Mesothelial cell of epicardium (in vitro differentiated cells): ENCODE measurements at places on chromosomes 3 and 15.

GRCh38 chr3:123337948-123338619, 110.8 kb downstream of the ADCY5 start:
- DNase-seq = no peak

DNA sequence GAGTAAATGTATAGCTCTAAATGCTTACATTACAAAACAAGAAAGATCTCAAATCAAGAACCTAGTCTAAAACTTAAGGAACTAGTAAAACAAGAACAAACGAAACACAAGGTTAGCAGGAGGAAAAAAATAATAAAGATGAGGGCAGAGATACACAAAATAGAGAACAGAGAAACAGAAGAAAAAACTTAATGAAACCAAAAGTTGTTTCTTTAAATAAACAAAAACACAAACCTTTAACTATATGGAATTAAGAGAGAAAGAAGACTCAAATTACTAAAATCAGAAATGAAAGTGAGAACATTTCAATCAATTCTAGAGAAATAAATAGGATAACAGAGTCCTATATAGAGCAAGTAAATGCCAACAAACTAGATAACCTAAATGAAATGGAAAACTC, 59.6 kb downstream of the DLG1 start:
- no peak for DNase-seq

- DNase-seq = no peak
Measured at GRCh38 chr15:55549305-55549704, 38.8 kb downstream of the PYGO1 start.

GRCh38 chr3:139302084-139302800, 41.6 kb upstream of the MRPS22 start:
- DNase-seq = no peak

DNA sequence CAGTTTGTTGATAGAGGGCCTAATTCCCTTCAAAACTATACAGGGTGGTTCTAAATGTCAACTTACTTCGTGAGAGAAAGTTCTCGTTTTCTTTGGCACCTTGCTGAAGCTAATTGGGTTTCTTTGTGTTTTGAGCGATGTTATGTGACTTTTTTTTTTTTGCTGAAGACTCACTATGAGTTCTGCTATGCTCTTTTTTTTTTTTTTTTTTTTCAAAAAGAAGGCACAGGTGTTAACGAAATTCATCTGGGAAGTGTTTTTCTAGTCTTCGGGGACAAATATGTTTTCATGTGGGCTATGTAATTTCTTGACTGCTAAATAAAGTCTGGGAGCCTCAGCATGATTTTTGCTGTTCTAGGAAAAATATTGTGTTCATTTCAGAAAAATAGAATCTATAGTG, 81.5 kb downstream of the PEX5L start:
- DNase-seq = no peak

- DNase-seq = no peak
Measured at GRCh38 chr15:88509321-88509720, 37.2 kb downstream of the DET1 start.

DNA sequence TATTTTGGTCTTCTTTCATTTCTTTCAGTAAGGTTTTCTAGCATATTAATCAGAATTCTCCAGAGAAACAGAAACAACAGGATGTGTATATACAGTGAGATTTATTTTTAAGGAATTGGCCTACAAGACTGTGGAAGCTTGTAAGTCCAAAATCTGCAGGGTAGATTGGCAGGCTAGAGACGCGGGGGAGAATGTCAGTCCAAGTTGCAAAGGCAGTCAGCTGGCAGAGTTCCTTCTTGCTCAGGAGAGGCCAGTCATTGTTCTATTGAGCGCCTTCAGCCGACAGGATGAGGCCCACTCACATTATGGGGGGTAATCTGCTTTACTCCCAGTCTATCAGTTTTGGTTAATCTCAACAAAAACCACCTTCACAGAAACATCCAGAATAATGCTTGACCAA, 133.4 kb upstream of the UBE3A start:
- DNase-seq = no peak

DNA sequence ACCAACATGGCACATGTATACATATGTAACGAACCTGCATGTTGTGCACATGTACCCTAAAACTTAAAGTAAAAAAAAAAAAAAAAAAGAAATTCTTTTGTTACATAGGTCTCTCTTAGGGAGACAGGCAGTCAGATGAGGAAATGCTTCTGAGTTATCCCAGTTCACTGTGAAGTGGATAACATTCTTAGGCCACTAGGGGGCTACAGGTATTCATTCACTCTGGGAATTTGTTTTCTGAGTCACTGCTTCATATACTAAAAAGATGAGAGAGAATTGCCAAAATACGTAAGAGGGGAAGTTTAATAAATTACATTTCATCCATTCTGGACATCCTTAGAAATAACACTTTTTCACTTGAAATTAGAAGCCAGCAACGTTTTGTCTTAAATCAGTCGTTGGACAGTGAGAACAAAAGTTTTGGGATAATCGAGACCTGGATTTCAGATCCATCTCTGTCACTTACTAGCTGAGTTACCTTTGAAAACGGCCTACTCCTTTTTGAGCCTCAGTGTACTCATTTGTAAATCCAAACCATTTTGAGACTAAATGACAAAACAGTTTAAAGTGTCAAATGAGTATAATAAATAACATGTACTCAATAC, 738.4 kb upstream of the ALCAM start:
- DNase-seq = no peak

GRCh38 chr15:80604583-80605575, 90.2 kb upstream of the ABHD17C start:
- DNase-seq = no peak

DNA sequence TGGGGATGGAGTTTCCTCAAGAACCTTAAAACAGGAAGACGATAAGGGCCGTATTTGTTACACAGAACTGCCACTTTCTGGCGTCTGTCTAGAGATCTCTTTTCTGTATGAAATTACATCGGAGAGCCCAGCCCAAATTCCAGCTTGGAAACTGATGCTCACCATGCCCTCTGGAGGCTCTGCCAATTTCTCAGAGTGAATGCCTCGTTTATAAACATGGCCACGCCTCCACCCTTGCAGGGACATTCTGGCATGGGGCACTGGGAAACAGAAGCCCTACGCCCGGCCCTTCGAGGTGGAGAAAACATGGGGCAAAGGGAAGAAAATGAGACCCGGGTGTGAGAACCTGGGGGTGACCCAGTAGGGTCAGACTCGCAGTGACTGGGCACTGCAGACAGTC, 53.4 kb upstream of the SEC13 start:
- no peak for DNase-seq

DNA sequence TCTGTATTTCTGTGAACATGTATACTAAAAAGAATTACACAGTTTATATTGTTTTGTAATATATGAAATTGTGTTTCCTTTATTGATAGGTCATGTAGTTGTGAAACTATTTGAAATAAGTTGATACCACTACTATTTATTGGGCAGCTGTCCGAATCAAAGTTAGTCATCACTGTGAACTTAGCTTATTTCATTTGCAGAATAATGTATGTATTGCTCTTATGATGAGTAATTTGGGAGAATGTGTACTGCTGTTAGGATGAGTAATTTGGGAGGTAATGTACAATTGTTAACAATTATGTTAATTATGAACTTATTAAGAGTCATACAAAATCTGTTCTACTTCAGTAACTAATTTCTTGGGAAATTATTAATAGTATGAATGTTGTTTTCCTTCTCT, 22.2 kb downstream of the FXR1 start:
- DNase-seq = no peak

- DNase-seq = no peak
Measured at GRCh38 chr3:114308830-114309229, 15.0 kb downstream of the TIGIT start.

DNA sequence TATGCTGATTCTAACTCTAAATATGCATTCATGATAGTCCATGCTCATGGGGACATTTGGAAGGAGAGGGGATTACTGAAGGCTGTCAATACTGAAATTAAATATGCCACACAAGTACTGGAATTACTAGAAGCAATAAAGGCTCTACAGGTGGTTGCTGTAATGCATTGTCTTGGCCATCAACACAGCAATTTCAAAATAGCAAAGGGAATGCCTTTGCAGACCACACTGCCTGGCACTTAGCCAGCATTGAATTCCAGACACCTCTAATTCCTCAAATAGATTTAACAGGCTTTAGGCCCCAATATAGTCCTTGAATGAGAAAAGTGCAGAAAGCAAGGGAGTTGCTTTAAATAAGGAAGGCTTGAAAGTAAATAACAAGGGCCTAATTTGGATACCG, 115.8 kb upstream of the PLCL2 start:
- DNase-seq = no peak

DNA sequence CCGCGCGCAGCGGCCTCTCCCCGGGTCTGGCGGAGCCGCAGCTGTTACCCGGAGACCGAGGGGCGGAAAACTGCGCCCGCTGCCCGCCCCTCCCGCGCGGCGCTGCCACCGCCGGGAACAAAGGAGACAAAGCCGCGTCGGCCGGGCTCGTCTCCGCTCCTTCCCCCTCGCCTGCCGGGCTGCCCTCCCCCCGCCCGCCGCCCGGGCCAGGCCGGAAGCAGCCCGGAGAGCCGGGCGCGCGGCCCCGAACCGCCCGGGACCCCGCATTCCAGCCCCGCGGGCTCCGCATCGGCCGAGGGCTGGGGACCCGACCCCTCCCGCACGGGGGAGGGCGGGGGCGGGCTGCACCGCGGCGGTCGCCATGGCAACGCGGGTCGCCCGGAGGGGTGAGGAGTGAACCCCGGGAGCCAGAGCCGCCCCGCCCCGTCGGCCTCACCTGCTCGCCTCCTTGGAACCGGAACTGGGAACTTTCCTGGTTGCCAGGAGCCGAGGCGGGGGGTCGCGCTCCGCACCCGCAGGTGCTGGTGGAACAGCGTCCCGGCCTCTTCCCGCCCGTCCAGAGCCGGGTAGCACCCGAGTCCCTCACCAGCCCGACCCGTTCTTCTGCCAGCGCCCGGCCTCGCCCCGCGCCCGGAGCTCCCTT, 448 bp downstream of the PLXNB1 start:
- DNase-seq = peak; percentile 82

DNA sequence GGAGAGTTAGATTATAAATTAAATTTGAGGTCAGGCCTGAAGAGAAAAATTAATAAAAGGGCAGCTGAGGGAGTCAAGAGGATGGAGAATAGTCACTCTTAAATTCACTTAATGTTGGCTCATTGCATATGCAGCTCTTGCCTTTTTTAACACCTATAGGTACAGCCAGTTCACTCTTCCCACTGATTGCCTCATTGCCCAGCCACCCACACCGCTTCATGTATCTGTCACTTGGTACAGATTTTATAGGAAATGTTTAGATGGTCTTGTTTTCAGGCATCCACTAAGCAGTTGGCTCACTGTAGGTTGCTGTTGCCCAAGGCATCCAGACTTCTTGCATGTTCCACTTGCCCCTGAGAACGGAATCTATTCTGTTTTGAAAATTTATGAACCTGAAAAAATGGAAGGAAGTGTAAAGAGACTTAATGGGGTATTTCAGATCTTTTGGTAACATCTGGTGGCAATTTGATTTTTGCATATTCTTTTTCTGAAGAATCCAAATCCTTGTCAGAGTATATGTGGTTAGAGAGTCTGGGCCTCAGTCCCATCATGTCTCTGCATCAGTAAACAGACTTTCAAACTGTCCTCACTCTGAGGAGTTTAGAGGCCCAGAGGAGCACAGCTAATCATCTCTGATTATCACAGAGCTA, 151.9 kb downstream of the RBPMS2 start:
- DNase-seq = no peak

- no peak for DNase-seq
Measured at GRCh38 chr3:193948459-193948858, 187.5 kb upstream of the HES1 start.

DNA sequence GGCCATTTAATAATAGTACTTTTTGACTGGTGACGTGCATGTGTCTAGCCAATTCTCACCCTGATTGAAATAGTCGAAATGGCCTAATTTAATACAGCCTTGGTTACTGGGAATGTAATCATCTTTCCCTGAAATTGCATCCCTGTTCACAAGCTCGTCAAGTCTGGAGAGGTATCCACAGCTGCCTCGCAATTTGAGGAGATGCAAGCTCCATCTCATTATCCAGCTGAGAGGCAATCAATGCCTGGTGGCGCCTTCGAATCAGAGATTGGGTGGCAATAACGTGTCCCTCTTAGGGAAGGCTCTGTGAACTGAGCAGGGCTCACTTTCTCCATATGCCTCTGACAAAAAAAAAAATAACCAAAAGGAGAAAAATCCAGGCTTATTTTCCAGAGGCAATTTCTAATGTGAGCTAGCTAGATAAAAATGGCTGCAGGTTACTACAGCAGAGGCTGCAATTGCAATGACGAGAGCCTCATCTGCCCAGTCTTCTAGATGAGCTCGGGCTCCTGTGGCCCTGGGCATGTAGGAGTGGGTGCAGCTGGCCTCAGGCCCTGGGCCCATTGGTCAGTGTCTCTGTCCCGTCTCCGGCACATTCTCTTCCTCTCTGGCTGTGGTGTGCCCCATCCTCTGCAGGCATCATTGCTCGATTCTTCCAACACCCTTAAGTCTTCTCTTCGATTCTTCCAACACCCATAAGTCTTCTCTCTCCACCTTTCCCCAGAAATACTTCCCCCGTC, 487.5 kb downstream of the GABRG3 start:
- no peak for DNase-seq

DNA sequence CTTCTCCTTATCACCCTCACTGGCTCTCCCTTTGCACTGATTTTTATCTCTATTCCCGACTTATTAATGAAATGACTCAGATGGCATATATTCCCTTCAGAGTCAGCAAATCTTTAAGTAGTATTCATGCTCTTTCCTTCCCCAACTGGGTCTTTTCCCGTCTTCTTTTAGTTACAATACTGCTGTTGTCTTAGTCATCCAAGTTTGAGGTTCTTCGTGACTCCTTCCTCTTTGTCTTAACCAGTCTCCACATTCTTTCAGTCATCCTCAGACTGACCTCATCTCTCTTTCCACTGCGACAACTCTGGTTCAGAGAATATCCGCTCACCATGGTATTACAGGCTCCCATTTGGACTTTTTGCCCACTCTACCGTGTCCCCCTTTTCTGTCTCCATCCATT, 12.4 kb downstream of the WDR5B start:
- no peak for DNase-seq

- DNase-seq = no peak
Measured at GRCh38 chr3:7400360-7400759, 539.4 kb downstream of the GRM7 start.

DNA sequence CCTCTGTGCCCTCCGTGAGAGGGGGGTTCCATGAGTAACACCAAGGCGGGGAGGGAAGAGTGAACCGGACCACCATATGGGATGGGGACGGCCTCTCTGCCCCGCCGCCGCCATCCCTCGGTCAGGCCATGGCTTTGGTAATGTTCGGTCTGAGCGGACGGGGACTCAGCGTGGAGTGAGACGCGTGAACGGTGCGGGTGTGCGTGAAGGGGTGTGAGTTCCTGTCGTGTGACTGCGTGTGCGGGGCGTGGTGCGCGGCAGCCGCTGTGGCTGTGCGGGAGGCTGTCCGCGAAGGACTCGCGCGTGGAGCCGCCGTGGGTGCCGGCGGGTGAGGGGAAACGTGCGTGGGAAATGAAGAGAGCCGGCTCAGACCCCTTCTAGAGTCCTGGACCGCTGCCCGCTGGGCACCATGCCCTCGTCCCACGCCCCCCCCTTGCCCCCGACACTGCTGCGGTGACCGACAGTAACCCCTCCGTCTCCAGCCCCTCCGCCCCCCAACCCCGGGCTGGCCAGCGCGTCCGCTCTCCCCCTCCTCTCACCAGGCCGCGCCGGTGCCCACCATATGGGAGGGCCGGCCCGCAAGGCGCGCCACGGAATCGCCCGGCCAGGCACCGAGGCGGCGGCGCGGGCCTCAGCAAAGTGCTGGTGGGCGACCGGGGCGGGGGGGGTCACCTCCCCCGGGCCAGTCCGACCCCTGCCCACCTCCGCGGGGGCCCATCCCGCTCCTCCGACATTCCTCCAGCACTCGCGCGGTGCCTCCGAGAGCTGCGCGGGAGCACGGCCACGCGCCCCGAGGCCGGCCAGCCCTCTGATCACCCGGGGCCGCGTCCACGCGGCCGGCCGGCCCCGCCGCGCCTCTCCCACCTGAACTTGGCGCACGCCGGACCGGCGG, 589 bp downstream of the KLF15 start:
- DNase-seq = no peak
